Activated T-cell treated with anti-CD3 and anti-CD28 coated beads for 4 hours (primary cell): ENCODE measurements at places on chromosomes 3 and 15.

GRCh38 chr3:60528651-60529050, 722.6 kb downstream of the FHIT start:
- no peak for DNase-seq

DNA sequence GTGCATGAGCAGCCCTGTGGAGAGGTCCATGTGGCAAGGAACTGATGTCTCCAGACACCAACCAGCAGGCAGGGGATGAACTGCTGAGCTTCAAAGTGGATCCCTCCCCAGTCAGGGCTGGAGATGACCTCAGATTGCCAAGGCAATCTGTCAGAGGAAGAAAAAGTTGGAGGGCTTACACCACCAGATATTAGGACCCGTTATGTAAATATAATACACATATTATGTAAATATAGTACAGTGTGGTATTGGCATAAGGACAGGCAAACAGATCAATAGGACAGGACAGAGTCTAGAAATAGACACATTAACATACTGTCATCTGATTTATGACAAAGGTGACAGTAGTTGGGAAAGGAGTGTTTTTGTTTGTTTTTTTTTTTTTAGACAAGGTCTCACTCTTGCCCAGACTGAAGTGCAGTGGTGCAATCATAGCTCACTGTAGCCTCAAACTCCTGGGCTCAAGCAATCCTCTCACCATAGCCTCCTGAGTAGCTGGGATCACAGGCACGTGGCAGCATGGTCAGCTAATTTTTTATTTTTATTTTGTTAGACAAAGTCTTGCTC, 18.0 kb upstream of the RAB7A start:
- DNase-seq, result no peak

DNA sequence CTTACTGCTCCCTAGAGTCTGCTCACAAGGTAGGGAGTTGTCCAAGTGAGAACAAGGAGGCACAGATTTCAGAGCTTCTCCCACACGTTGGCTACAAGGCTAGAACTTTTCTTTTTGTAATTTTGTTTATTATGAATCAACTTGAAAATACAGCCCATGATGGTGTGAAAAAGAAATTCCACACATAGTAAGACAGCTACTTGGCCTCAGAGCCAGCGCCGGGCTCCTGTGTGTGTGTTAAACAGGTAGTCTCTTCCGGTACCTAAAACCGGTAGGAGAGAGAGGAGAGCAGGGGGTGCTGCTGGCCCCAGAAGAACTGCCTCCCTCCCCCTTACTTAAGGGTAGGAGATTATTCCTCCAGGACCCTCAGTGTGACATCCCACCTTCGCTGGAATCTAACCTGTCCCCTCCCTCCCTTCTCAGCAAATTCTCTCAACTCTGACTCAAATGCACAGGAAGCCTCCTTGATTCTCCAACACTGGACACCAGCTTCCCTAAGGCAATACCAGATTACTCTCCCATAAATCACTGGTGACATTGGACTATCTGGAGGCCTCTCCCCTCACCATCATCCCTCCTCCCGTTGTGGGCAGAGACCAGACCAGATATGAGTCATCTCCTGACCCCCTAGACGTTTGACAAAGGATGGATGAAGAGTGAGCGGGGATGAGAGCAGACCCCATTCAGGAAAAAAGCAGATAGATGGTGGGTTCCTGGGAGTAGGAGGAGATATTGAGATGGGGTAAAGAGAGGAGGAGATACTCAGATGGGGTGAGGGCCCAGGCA, 4.5 kb upstream of the IP6K1 start:
- no peak for DNase-seq

- no peak for DNase-seq
Observed at GRCh38 chr15:101570241-101570640, 80.7 kb upstream of the PCSK6 start.

- DNase-seq, result no peak
Observed at GRCh38 chr3:109161487-109162123, 25.1 kb downstream of the C3orf85 start.
